ENCODE measurements at places on chromosomes 6 and 20.

GRCh38 chr6:15086348-15087158, 159.3 kb upstream of the JARID2 start:
- DNase-seq = no peak

DNA sequence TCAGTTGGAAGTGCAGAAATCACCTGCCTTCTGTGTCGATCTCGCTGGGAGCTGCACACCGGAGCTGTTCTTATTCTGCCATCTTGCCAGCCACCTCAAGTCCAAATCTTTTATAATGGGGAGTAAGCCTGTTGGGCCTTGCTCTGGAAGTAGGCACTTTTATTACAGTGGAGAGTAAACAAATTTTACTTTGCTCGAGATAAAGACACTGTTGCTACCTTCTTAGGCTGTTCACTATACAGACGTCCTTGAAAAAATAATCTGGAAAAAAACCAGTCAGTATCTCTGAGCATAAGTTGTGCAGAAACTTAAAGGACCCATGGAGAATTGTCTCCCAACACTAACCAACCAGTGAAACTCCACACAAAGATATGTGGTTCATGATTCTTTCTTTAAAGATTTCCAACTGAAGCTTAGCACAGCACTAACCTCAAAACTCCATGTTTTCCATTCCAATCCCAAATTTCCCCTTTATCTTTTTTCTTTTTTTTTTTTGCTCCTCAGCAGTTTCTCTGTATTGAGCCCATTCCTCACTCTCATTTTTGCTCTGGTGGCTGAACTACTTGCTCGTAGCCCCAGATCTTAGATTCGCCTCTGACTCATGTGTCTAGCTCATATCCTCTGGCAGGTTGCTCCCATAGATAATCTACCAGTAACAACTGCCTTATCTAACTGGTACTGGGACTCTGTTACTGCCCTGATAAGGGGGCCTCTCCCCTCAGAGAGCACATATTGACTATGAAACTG, 34.3 kb upstream of the COL9A1 start:
- no peak for DNase-seq

DNA sequence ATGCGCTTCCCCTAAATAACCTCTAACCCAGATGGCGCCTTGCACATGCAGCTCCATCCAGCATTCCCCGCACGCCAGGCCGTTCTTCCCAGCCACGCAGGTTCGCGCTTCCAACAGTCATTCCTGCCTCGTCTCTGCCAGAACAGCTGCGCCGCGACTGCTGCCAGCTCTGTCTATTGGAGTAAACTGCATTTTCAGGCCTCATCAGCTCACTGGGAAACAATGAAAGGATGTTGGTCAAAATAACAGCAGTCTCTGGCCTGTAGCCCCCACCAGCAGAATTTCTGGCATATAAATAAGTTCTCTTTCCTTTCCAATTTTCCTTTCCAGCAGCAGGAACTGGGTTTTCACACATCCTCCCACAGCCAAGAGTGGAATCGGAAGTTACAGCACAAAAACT, 14.6 kb downstream of the NRSN1 start:
- DNase-seq = no peak

- no peak for DNase-seq
Observed at GRCh38 chr20:51402201-51402600, 140.3 kb downstream of the NFATC2 start.

DNA sequence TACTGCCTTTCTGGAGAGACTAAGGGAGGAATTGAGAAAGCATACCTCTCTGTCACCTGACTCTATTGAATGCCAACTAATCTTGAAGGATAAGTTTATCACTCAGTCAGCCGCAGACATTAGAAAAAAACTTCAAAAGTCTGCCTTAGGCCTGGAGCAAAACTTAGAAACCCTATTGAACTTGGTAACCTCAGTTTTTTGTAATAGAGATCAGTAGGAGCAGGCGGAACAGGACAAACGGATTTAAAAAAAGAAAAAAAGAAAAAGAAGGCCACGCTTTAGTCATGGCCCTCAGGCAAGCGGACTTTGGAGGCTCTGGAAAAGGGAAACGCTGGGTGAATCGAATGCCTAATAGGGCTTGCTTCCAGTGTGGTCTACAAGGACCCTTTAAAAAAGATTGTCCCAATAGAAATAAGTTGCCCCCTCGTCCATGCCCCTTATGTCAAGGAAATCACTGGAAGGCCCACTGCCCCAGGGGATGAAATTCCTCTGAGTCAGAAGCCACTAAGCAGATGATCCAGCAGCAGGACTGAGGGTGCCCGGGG, 43.1 kb upstream of the RNF182 start:
- no peak for DNase-seq
